ENCODE measurements at places on chromosomes 2 and 18. TPM values are rescaled to one million over a fixed set of nuclear protein-coding genes. Genes with fewer than 3 reads are reported as not detected.

DNA sequence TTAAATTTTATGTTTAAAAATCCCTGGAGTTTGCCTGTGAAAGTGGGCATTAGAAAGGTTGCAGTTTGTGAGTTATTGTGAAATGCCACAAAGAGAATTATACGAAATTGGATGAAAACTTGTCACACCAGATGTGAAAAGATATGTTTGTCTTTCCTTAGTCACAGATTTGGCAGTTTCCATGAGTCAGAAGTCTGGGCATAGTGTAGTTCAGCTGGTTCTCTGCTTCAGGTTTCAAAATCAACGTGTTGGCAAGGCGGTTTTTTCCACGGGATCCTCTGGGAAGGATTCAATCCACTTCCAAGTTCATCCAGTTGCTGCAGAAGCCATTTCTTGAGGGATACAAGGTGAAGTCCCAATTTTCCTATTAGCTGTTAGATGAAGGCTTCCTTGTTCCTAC, 658.0 kb upstream of the CDH2 start:
- peak; percentile 92 for DNase-seq

- DNase-seq: no peak
Measured at GRCh38 chr2:40783704-40784103, 331.8 kb upstream of the SLC8A1 start.

GRCh38 chr2:6523476-6523875, 342.2 kb downstream of the CMPK2 start:
- DNase-seq: no peak

Gene SAG
- not detected for total RNA-seq

GRCh38 chr2:219000569-219000960, 7.3 kb upstream of the CRYBA2 start:
- DNase-seq: no peak

Gene STON1
- total RNA-seq: 0.79 TPM

DNA sequence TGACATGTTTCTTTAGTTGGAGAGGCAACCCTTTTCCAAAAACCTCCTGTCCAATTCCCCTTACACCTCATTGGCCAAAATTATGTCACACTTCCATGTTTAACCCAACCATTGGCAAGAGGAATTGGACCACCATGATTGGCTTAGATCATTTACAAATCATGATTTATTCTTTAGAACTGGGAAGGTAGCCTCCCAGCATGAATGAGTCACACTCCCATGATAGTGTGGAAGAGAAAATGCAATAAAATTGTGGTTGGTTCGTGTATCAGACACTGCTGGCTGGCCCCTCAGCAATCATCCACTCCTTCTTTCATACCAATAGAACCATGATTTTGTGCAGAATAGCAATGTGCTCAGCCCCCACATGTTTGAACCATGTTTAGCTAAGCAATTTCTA, 156.6 kb upstream of the ACVR2A start:
- DNase-seq: peak; percentile 26

Gene SCYGR6
- not detected for total RNA-seq

- no peak for DNase-seq
Measured at GRCh38 chr2:169966454-169966853, 139.2 kb downstream of the UBR3 start.

Gene MCEE
- total RNA-seq: 6.1 TPM

Gene CPLX4
- not detected for total RNA-seq

GRCh38 chr18:31636387-31636786, 44.7 kb downstream of the TTR start:
- DNase-seq: no peak

Gene GPR39
- 7.1 TPM for total RNA-seq

GRCh38 chr2:148375214-148375613, 269.3 kb upstream of the EPC2 start:
- no peak for DNase-seq

GRCh38 chr2:47189635-47190034, 34.5 kb upstream of the STPG4 start:
- DNase-seq: peak; percentile 72

DNA sequence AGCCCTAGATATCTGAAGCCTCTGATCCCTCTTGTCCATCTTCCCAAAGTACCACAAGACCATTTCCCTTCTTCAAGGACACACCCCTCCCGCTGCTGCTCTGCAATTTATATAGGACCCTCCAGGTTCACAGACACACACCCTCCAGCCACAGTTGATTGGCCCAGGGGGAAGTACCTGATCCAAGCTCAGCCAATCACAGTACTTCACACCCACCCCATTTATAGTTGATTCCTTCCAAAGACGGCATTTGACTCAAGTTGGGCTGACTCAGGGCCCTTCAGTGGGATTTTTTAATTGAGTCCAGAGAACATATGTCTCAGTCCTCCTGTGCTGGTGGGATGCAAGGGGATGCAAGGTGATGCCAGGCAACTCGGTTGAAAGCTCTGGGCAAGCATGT, 59.2 kb downstream of the GYPC start:
- DNase-seq: no peak

Gene NOSTRIN
- 0.64 TPM for total RNA-seq

DNA sequence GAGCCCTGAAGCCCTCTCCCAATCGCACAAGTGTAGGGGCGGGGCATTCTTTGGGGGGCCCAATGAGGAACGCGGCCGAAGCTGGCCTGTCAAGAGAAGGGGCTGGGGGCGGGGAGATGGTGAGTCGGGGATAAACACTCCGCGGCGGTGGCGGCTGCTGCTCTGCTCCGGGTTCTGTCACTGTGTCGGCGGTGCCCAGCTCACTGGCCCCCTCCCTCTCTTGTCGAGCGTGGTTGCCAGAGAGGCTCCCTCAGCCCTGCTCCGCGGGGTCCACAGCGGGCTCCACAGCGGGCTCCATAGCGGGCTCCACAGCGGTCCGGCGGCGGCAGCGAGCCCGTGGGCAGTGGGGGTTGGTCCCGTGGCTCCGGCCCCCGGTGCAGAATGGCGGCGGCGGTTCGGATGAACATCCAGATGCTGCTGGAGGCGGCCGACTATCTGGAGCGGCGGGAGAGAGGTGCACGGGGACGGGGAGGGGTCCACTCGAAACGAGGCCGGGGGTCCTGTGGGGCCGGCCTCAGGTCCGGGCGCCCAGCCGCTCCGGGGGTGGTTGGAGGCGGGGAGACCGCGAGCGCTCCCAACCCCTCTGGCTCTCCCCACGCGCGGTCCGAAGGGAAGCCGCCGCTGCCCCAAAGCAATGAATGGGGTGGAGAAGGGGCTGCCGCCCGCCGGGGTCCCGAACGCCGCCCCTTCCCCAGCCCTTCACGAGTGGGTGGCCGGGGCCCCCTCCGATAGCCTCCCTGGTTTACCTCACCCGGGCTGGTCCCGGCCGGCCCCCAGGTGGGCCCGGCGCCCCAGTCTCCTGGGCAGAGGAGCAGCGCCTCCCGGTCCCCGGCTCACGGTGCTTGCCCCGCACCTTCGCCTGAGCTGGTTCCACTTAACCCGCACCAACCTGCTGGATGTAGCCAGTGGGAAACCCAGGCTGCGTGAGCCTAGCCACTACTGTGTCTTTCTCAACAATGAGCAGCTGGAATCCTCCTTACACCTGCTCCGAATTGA, at the start of gene MXD1:
Gene MXD1, plus strand, starts transcription at position 160 of the 996 bp plus-strand sequence. Its CDS starts 222 bp downstream, at position 382.
- no peak for DNase-seq

DNA sequence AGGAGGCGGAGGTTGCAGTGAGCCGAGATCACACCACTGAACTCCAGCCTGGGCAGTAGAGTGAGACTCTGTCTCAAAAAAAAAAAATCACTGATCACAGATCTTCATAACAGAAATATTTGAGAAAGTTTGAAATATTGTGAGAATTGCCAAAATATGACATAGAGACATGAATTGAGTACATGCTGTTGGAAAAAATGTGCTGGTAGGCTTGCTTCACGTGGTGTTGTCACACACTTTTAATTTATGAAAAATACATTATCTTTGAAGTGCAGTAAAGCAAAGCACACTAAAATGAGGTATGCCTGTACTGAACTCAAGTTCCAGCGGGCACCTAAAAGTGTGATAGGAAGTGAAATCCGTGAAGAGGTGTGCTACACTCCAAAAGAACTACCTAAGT, 152.6 kb downstream of the TMEFF2 start:
- DNase-seq: no peak

GRCh38 chr18:80167331-80167730, 58.3 kb downstream of the ADNP2 start:
- no peak for DNase-seq

DNA sequence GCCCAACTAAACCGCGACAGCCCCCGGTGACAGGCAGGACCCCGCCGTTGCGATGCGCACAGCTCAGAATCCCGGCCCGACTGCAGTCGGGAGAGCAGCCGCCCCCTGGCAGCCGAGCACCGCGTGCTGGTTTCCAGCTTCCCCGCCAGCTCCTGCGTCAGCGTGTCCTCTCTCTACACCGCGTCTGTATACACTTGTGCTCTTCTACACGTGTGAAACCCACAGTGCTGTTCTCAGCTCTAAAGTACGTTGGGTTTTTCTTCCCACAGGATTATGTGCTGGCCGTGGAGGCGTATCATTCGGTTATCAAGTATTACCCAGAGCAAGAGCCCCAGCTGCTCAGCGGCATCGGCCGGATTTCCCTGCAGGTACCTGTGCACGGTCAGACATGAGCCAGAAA, 54.0 kb downstream of the ADI1 start:
- no peak for DNase-seq

DNA sequence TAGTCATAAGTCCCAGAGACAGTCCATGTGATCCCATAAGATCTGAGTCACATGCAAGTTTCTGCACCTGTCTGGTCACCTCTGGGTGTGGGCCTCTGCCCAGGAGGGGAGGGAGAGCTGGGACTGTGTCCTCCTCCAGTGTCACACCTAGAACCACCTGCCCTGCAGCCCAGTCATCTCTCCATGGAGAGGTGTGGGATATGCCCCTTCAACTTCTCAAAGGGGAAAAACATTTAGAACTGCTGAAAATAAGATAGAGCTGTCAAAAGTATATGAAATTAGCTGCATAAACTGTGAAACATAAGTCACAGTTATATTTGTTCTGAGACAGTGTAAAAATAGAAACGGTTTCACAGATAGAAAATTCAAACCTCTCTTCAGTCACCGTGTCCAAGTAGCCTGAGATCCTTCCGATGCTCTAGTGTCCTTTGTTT, 55.4 kb downstream of the NGEF start:
- DNase-seq: peak; percentile 14

Gene ARHGEF4
- 107 TPM for total RNA-seq

Gene SLC16A14
- total RNA-seq: 2.4 TPM

DNA sequence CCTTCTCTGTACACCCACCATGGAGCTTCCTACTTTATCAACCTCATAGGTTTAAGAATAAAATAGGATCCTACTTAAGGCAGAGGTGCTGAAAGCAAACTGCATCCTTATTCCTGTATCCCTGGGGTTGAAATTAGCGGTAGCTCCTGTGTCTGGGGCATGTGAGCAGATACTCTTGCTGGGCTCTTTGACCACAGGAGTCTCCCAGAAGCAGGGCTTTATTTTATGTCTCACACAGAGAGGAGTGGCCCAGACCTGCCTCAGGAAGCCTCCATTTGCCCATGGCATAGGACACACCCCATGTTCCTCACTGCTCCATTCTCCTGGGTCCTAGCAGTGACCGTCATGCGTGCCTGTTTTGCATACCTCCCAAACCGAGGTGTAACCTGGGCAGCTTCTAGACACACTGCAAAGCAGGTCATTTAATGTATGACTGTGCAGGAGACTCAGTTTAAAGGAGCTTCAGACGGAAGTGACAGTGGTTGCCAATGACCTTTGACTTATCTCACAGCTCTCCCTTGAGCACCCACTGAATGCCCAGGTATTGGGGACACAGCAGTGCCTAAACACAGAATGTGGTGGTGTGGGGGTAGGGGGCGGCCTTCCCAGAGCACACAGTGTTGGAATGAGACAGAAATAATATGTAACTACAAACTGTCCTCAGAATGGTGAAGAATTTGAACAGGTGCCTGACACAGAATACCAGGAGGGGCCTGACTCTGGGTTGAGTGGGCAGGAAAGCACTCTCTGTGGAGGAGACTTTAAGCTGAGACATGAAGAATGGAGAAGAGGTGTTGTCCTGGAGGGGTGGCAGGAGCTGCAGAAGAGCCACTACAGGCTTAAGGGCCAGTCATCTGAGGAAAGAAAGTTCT, 3.7 kb downstream of the TMEM37 start:
- DNase-seq: no peak

DNA sequence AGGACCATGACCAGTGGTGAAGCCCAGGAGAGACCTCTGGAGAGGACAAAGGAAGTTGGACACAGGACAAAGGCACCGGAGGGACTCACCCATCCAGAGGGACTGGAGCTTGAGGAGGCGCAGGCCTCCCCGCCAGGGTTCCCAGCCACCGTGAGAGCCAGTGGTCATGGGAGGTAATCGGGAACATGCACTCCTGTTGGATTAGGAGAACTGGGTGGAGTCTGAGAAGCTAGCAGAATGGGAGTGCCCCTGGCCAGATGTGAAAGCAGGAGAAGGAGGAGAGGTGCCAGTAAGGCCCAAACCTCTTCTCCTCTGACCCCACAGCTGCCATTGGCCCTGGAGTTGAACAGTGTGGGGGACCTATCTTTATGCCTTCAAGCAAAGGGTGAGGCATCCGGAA, 20.3 kb downstream of the POU3F3 start:
- DNase-seq: no peak

Data from bronchial epithelial cell (primary cell).